ENCODE measurements at places on chromosomes 16 and 17. TPM values are rescaled to one million over a fixed set of nuclear protein-coding genes. Genes with fewer than 3 reads are reported as not detected.

KRT39 gene
- not detected for total RNA-seq

DNA sequence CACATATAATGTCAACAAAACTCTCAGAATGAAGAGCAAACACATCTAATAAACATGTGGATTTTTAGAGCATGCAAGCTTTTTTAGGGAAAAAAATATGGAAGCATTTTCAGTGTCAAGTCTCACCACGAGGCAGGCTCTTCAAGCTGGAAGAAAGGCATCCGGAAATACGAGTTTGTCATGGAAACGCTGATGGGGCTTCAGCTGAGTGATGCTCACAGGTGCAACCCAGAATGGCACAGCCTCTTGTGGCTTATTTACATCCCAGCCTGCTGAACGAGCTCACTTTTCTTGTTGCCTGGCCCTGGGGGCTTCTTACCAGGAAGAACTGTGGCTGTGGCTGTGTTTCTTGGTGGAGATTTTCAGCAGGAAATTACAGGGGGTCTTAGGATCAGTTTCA is 24.1 kb upstream of the DYNLL2 start:
- no peak for DNase-seq

DNA sequence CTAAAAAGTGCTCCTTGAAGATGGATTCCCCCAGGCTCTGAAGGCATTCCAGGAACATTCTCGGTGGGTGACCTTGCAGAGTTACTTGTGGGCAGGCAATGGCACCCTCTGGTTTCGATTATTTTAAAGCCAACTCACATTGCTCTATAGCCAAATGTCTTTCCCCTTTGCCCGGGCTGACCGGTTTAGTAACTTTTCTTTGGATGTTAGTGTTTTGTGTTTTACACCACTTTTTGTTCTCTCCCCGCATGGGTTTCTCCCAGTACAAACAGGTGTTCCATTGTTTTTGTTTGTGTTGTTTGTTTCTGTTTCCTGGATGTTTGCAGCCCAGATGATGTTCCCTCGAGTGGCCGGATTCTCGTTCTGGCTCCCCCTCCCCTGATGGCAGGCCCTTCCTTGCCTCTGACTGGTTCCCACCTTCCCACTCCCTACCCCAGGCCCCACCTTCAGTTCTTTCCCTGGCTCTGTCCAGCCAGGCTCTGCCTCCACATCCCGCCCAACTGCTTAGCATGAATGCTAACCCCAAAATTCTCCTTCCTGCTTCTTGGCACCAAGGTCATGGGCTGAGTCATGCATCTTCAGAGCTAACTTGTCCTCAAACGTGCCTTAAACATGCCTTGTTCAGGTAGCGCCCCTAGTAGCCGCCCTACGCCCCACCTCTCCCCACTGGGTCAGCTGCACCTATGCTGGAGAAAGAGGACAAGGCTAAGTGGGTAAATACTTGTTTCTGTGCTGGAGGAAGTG is 40.6 kb downstream of the ELAC2 start:
- no peak for DNase-seq

TMEM106A gene
- total RNA-seq: 3.5 TPM

DNA sequence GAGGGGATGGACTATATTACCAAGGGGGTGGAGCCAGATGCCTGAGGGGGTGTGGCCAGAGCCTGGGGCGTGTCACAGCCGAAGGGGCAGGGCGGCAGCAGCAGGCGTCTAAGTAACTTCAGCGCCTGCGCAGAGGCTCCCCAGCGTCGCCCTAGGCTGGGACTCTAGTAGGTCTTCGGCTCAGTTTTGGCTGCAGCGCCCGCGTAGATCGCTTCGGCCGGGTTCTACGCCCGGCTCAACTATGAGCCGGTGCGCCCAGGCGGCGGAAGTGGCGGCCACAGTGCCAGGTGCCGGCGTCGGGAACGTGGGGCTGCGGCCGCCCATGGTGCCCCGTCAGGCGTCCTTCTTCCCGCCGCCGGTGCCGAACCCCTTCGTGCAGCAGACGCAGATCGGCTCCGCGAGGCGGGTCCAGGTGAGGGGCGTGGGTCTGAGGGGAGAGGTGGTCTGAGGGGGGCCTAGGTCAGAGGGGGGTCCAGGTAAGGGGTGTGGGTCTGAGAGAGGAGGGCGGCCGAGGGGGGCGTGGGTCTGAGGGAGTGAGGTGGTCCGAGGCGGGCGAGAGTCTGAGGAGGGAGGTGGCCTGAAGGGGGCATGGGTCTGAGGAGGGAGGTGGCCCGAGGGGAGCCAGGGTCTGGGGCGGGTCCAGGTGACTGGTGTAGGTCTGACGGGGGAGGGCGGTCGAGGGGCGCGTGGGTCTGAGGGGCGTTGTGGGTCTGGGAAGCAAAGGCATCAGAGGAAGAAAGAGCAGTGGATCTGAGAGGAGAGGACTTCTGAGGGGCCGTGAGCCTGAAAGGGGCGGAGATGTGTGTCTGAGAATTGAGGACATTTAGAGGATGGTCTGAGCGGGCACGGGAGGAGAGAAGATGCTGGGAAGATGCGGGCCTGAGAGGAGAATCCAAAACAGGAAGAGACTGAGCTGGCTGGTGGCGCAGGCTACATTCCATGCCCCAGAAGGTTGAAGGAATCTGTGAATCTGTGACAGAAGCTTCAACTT is at the start of gene LPCAT2:
LPCAT2 (plus strand) TSS at position 132 of the 991 bp plus-strand sequence; CDS start at position 242, 110 bp downstream.
- peak; percentile 71 for DNase-seq

ANKFN1 gene
- total RNA-seq: 1.1 TPM

GRCh38 chr17:17837966-17838962 is 1.5 kb upstream of the SREBF1 start:
- peak; percentile 75 for DNase-seq

GRCh38 chr17:31112001-31112661 is 17.4 kb downstream of the NF1 start:
- DNase-seq: no peak

DNA sequence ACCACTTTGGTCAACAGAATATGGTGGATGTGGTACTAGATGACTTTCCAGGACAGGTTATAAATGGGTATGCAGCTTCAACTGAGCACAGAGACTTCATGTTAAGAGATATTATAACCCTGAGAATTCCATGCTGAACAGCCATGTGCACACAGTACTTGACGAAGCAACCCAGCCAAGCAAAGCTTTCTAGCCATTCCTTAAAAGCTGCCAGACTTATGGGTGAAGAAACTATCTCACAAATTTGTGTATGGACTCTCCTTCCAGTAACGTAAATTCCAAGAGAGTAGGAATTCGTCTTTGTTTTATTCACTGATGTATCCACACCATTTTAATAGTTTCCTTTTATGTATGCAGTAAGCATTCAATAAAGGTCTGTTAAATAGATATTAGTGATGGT is 76.1 kb downstream of the KANSL1 start:
- DNase-seq: no peak

- DNase-seq: no peak
Measured at GRCh38 chr17:4006745-4007211, 42.5 kb upstream of the ATP2A3 start.

GRCh38 chr16:50393416-50393815 is 24.6 kb upstream of the BRD7 start:
- no peak for DNase-seq

- no peak for DNase-seq
Measured at GRCh38 chr16:82093666-82094300, 58.7 kb downstream of the HSD17B2 start.

GRCh38 chr16:67716097-67716496 is 3.0 kb downstream of the GFOD2 start:
- DNase-seq: no peak

CSH2 gene
- total RNA-seq: not detected

- no peak for DNase-seq
Measured at GRCh38 chr16:66342294-66342900, 24.1 kb upstream of the CDH5 start.

GP1BA gene
- not detected for total RNA-seq

- no peak for DNase-seq
Measured at GRCh38 chr17:66686601-66687000, 148.3 kb upstream of the CACNG5 start.

KRTAP2-2 gene
- 1.2 TPM for total RNA-seq

DNA sequence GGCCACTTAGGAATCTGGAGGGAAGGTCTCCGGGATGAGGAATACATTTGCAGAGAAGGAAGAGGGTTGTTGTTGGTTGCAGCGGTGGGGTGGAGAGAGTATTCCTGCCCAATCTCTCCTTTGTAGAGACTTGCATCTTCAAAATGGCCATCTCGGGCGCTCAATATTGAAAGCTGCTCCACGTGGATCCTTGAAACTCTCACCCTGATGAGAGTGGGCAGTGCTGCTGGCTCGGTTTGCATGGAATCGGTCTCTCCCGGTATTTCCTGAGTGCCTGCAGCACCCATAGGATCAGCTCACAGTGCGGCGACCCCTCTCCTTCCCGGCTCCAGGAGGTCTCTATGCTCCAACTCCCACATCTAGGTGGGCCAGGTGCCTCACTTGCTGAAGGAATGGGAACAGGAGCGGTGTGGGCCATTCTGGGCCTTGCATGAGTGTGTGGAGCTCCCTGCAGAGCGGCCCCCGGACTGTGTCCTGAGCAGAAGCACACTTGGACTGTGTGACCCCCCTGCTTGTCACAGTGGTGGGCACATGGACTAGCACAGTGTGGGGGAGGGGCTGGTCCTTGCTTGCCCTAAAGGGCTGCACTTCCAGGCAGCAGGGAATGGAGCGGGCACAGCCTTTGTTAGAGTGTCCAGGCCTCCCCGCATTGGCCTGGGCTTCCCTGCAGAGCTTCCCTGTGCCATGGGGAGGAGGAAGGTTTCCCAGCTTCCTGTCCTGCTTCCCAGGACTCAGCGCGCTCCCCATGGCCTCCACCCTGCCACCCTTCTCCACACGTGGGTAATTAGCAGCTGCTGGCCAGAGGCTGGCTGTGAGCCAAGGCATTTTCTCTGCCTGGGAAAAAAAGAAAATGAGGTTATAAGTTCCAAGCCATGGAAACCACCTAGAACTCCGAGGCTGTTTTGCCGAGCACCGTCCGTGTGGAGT is 139.3 kb downstream of the IRF8 start:
- no peak for DNase-seq

DNA sequence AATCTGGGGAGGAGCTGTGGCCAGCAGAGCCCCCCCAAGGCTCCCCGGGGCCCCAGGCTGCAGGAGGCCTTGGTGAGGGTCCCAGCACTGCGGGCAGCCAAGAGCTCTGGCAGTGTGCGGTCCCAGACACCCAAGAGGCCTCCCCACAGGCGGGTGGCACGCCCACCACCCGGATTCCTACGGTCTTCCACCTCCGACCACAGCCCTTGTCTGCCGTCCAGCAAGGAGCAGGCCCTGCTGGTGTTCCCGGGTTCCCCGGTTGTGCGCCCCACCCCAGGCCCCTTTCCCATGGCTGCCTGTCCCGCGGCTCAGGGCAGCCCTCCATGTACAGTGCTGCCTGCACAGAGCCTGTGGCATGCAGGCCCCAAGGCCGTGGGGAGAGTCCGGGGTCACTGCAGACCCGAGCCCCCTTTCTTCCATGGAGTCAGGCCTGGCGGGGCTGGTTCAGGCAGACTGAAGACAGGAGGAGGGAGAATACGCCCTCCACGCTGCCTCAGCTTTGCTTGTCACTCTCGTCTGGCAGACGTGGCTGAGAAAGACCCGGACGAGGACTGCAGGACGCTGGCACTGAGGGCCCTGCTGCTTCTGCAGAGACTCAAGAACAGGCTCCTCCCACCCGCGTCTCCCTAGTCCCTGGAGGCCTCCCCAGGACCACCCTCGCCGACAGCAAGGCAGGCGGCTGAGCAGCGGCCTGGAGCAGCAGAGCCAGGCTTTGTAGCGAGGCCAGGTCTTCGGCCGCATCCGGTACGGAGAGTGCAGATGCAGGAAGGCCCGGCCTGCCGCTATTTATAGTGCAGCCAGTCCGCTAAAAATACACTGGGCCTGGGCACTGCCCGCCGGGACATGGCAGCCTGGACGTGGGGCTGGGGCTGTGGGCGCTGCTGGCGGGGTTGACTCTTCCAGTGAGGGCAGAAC is 16.4 kb downstream of the TELO2 start:
- no peak for DNase-seq

GDPD3 gene
- 7.0 TPM for total RNA-seq

GRCh38 chr17:3598078-3598477 is 11.1 kb downstream of the TRPV1 start:
- no peak for DNase-seq

DNAH9 gene
- not detected for total RNA-seq

GCGR gene
- total RNA-seq: not detected

DNA sequence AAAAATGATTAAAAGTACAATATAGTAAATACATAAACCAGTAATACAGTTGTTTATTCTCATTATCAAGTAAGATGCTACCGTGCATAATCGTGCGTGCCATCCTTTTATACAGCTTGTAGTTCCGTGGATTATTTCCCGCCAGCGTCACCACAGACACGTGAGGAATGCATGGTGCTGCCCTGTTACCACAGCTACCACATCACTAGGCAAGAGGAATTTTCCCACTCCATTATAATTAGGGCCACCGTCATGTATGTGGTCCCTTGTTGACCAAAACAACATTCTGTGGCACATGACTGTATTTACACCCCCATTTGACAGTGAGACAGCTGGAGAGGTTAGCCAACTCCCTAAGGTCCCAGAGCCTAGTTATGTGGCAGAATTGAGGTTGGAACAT is 30.5 kb upstream of the LGALS9 start:
- DNase-seq: no peak

GRCh38 chr17:32575852-32576251 is 89.1 kb downstream of the CDK5R1 start:
- DNase-seq: no peak

DNA sequence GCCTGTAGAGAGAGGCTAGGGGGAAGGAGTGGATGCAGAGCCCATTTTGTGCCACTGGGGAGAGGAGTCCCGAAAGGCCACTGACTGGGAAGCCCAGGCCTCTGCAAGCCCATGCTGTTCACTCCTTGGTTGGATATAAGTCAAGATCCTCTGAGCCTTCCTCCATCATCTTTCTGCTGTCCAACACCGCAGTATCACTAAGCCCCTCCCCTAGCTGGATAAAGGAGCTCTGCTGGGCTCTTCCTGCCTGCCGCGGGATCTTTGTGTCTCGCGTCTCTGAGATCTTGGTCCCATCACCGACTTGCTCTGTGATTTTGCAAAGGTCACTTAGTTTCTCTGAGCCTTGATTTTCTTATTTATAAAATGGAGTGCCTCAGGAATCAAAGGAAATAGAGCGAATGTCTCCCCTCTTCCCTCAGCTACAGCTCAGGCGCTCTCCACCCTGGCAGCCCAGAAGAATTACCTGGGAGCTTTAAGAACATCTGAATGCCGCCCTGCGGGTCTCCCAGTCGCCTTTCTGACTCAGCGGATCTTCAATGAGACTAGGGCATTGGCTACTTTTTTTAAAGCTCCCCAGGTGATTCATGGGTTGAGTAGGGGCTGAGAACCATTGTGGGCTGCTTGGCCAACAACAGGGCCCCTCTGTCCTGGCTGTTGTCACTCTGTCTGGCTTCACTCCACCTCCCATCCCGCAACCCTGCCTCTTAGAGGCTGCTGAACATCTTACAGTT is 25.2 kb upstream of the TMEM220 start:
- no peak for DNase-seq

RFNG gene
- 52.0 TPM for total RNA-seq

- no peak for DNase-seq
Measured at GRCh38 chr16:61146429-61146828, 889.8 kb downstream of the CDH8 start.

SLC35G6 gene
- total RNA-seq: not detected

- DNase-seq: no peak
Measured at GRCh38 chr16:80652441-80652840, 111.6 kb downstream of the DYNLRB2 start.

GRCh38 chr16:30541502-30542329 is 7.1 kb upstream of the ZNF747 start:
- no peak for DNase-seq

GRCh38 chr16:2205967-2206313 is 686 bp downstream of the MLST8 start:
- DNase-seq: no peak

Data from HCT116 (cell line).